Left lung (tissue), 14 donors: ENCODE measurements at places on chromosomes 12 and 14. TPM values are rescaled to one million over a fixed set of nuclear protein-coding genes. Genes with fewer than 3 reads are reported as not detected.

DNA sequence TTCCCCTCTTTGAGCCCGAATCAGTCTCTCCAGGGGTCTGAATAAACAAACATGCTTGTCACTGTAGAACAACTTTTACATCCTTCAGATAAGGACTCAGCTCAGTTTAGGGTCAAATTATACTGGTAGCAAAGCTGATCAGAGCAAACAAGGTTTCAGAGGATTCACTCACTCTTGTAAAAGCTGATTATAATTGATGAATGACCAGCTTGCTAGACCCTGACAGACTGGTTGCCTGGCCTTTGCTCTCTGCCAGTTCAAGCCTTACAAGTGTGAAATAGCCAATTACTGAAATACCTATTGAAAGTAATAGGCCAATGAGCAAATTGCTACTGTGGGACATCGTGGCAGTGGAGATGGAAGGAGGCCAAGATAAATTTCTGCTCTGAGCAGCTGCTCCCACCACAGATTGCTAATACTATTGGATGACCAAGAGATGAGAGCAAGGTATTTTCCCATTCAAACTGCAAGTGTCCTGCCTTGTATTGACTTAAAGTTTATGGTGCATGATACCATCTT lies 177.6 kb downstream of the PDZRN4 start:
- H3K4me3 ChIP-seq, result no peak overlapping the region
- no peak overlapping the region for H3K27ac ChIP-seq
- H3K27me3 ChIP-seq, result no peaks in the 10 kb centered on the region
- DNase-seq, result no peak

DNA sequence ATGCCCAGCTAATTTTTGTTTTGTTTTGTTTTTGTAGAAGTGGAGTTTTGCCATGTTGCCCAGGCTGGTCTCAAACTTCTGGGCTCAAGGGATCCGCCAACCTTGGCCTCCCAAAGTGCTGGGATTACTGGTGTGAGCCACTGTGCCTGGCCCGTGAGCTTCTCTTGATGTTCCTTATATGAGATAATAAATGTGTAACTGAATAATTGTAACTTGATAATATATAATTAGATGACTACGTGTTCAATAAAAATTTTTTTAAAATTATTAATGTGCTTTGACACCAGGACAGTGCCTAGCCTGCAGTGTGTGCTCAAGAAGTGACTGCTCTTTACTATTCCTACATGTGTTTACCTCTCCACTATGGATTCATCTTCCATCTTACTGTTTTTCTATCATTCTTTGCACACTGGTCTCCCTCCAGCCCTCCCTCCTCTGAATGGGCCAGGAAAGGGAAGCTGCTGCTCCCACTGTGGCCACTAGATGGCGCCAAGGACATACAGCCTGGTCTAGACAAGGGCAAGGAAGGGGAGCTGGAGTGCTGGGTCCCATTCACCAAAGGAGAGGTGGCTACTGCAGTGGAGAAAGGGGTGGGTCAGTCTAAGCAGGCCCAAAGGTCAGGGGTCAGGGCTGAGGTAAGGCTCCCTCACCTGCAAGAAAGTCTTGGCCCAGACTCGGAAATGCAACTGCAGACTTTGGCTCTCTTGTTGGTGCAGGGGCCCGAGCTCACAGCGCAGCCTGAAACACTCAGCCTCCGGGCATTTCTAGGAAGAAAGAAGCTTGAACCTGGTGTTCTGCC lies 14.7 kb upstream of the ZNF385A start:
- peak; percentile 77 for DNase-seq
- peaks cover 5% of the 10 kb centered on the region for H3K4me1 ChIP-seq
- H3K36me3 ChIP-seq, result peaks cover 4% of the 10 kb centered on the region
- H3K27ac ChIP-seq, result no peak overlapping the region

DNA sequence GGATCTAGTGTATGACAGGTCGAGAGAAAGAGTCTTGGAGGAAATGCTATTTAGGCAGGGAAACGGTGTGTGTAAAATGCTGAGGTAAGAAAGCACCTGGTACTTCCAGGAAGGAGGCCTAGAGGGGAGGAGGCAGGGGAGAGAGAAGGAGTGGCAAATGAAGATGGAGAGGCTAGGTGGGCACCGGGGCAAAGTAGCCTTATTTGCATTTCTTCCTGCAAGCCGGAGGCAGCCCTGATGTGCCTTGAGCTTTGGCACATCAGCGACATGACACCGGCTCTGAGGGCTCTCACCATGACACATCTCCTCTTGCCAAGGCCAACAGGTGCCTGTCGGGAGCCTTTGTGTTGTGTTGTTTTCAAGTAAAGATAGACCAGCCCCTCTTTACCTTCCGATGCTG lies 61.6 kb downstream of the CPM start:
- no peak for DNase-seq
- no peak overlapping the region for H3K4me3 ChIP-seq
- no peaks in the 10 kb centered on the region for H3K27me3 ChIP-seq
- H3K36me3 ChIP-seq, result peaks cover 4% of the 10 kb centered on the region
- H3K4me1 ChIP-seq, result no peaks in the 10 kb centered on the region

GRCh38 chr14:99231850-99232713 lies 39.9 kb downstream of the BCL11B start:
- H3K4me3 ChIP-seq, result no peak overlapping the region
- peaks cover 4% of the 10 kb centered on the region for H3K27me3 ChIP-seq
- DNase-seq, result no peak
- no peaks in the 10 kb centered on the region for H3K4me1 ChIP-seq

DNA sequence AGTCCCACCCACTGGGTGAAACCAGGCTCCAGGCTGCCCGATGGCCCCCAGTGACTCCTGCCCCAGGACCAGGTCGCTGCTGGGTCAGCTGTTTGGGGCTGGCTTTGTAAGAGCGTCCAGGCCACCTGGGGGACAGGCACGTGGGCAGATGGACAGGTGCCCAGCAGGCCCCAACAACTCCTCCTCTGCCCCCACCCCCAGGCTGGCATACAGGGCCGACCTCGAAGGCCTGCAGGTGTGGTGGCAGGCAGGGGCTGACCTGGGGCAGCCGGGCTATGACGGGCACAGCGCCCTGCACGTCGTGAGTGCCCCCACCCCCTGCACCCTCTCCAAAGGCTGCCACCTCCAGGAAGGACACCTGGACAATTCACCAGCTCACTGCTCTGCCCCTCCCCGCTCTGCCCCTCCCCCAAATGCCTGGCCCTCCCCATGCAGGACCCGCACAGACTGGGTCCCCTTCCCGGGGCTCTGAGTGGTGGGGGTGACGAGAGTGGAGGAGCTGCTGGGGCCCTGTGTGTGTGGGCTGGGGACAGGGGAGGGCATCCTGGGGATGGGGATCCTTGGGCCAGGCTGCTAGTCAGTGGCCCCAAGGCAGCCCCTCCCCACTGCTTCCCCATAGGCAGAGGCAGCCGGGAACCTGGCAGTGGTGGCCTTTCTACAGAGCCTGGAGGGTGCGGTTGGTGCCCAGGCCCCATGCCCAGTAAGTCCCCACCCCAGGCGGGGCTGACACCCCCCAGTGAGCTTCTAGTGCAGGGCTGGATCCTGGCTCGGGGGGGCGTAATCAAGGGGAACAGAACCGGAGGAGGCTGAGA lies 26.0 kb downstream of the ASPG start:
- peaks cover 4% of the 10 kb centered on the region for H3K4me1 ChIP-seq
- peaks cover 8% of the 10 kb centered on the region for H3K27me3 ChIP-seq
- no peak for DNase-seq
- H3K4me3 ChIP-seq, result no peak overlapping the region
- H3K27ac ChIP-seq, result no peak overlapping the region

GRCh38 chr12:74646831-74647230 lies 109.2 kb downstream of the ATXN7L3B start:
- no peaks in the 10 kb centered on the region for H3K4me1 ChIP-seq
- no peaks in the 10 kb centered on the region for H3K36me3 ChIP-seq
- H3K27me3 ChIP-seq, result no peaks in the 10 kb centered on the region
- no peak overlapping the region for H3K4me3 ChIP-seq
- no peak for DNase-seq
- no peak overlapping the region for H3K27ac ChIP-seq

- H3K27ac ChIP-seq, result no peak overlapping the region
- no peak for DNase-seq
- H3K27me3 ChIP-seq, result no peaks in the 10 kb centered on the region
- H3K4me3 ChIP-seq, result no peak overlapping the region
Observed at GRCh38 chr12:74227846-74228545, 309.6 kb upstream of the ATXN7L3B start.

DNA sequence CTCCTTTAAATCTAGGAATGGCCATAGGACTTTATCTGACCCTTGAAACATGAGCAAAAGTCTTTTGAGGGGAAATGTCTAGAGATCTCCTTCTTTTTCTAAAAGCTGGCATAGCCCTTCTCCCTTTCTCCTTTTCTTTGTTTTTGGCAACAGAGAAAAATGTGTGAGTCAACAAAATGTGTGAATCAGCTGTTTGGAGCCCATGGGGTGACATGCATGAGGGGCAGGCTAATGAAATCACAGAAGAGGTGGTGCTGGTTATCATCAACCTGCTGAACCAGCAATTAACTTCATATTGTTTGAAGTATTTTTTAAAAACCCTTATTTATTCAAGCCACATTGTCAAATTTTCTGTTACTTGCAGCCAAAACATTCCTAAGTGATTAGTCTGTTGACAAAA lies 132.3 kb downstream of the CCDC59 start:
- H3K27ac ChIP-seq, result no peak overlapping the region
- H3K36me3 ChIP-seq, result no peaks in the 10 kb centered on the region

DNA sequence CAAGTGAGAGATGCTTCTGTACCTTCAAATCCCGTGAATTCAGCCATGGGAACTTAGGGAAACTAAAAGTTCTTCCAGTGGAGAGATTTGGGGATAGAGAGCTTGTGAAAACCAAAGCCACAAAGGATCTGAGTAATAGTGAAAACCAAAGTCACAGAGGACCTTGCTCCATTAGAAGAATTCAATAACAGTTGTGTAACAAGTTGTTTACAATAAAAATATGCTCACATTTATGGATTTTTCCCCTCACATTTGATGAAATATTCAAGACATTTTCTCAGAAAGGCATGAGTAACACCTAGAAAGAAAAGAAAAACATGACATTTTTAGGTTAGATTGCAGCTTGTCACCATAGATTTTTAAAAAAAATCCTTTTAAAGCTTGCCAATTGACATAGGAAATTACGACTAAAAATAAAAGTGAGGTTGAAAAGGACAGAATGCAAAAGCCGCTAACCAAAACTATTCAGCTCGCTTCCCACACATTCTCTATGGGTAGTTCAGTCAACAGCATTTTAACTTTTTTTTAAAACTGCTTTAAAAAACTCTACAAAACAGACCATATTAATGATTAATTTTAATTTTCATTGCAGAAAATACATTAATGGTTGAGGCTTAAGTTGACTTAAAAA lies 113.2 kb downstream of the CAND1 start:
- H3K4me3 ChIP-seq, result no peak overlapping the region
- H3K4me1 ChIP-seq, result no peaks in the 10 kb centered on the region
- DNase-seq, result no peak
- H3K36me3 ChIP-seq, result no peaks in the 10 kb centered on the region

DNA sequence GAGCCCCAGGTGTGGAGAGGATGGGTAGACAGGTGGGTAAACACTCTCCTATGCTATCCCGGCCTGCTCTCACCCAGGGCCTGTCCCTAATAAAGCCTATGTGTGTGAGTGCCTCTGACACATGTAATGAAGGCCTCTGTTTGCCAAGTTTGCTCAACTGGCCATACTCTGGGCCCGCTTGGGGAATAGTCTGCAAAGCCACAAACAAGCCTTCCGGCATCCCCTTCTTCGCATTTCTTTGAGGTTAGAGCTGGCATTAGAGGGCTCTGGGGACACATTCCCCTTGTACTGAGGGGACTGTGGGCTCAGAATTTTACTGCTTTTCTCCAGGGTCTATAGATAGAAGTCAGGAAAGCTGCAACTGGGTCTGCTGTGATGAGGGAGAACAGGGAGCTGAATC lies 240.5 kb downstream of the C12orf75 start:
- no peaks in the 10 kb centered on the region for H3K36me3 ChIP-seq
- no peaks in the 10 kb centered on the region for H3K4me1 ChIP-seq
- no peak for DNase-seq
- H3K27me3 ChIP-seq, result no peaks in the 10 kb centered on the region
- H3K27ac ChIP-seq, result no peak overlapping the region

- no peak for DNase-seq
- no peaks in the 10 kb centered on the region for H3K4me1 ChIP-seq
- H3K36me3 ChIP-seq, result no peaks in the 10 kb centered on the region
- no peak overlapping the region for H3K27ac ChIP-seq
Observed at GRCh38 chr14:91032248-91032647, 28.2 kb downstream of the RPS6KA5 start.

- no peaks in the 10 kb centered on the region for H3K4me1 ChIP-seq
- no peak for DNase-seq
- no peaks in the 10 kb centered on the region for H3K27me3 ChIP-seq
- no peaks in the 10 kb centered on the region for H3K36me3 ChIP-seq
- H3K27ac ChIP-seq, result no peak overlapping the region
- H3K4me3 ChIP-seq, result no peak overlapping the region
Observed at GRCh38 chr14:64572386-64573104, 22.8 kb downstream of the PPP1R36 start.

DNA sequence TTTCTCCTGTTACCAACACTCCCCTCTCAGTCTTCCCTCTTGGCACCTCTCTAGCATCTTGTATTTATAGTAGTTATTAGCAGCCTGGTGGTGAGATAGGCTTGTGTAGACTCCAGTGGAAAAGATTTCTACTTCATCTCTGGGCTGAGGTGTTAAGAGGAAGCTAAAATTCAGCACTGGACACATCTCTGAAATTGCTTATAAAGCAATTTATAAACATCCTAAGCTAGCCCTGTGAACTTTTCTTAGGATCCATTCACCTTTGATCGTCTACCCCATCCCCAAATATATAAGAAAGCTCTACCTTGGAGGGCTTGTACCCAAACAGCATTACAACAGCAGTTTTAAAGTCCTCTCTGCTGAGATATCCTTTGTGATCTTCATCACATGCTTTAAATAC lies 928 bp downstream of the EFCAB11 start:
- DNase-seq, result no peak
- no peak overlapping the region for H3K27ac ChIP-seq
- peaks cover 11% of the 10 kb centered on the region for H3K36me3 ChIP-seq
- peaks cover 22% of the 10 kb centered on the region for H3K4me1 ChIP-seq
- no peaks in the 10 kb centered on the region for H3K27me3 ChIP-seq
- H3K4me3 ChIP-seq, result no peak overlapping the region

DNA sequence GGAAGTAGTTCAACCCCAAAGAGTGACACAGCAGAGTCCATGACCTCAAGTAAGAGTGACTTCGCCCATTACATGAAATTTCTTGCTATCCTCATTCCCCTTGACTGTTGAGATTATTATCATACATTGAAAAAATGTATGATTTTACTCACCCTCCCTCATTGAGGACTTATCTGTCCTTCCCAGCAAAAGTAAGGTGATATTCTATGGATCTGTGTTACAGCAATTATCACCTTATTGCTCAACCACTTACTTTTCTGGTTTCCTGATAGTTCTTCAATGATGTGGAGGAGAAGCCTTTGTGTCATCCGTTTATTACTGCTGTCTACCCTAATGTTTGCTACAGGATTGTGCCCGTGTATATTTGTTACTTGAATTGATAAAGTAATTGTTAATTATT lies 306.2 kb downstream of the TRHDE start:
- no peaks in the 10 kb centered on the region for H3K4me1 ChIP-seq
- H3K27me3 ChIP-seq, result no peaks in the 10 kb centered on the region
- H3K27ac ChIP-seq, result no peak overlapping the region
- DNase-seq, result no peak
- no peaks in the 10 kb centered on the region for H3K36me3 ChIP-seq

- no peaks in the 10 kb centered on the region for H3K36me3 ChIP-seq
- DNase-seq, result no peak
- no peak overlapping the region for H3K27ac ChIP-seq
- H3K4me3 ChIP-seq, result no peak overlapping the region
- no peaks in the 10 kb centered on the region for H3K27me3 ChIP-seq
Observed at GRCh38 chr12:14514946-14515345, 52.7 kb downstream of the PLBD1 start.

PFKM gene
- total RNA-seq, result 61.6 TPM

MYF6 gene
- not detected for total RNA-seq

COCH gene
- 0.70 TPM for total RNA-seq
